Stimulated activated CD8-positive, alpha-beta memory T cell treated with anti-CD3 and anti-CD28 coated beads, Interleukin-4, amount 100 ng/mL, for 1 hour (primary cell): ENCODE measurements at places on chromosomes 7 and 10.
A peak's percentile ranks its signal among the peaks of the same experiment; 100 is the strongest.

- no peak for DNase-seq
These were observed 23.1 kb downstream of the ANKIB1 start for GRCh38 chr7:92268921-92269320.

DNA sequence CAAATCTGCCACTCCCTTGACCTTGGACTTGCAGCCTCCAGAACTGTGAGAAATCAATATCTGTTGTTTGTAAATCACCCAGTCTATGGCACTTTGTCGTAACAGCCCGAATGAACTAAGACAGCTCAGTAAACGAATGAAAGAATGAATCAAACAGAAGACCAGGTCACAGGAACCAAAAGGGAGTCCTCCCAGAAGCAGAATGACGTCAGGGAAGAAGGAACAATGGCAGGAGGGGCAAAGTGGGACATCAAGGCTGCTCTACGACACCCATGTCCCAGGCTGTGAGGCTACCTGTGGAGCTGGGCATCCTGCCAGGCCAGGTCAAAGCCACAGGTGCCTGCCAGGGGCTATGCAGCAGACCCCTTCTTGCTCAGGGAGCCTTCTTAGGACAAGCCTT, 267.2 kb upstream of the PFKP start:
- DNase-seq: no peak

GRCh38 chr10:53005612-53006345, 233.2 kb upstream of the MBL2 start:
- DNase-seq: no peak

DNA sequence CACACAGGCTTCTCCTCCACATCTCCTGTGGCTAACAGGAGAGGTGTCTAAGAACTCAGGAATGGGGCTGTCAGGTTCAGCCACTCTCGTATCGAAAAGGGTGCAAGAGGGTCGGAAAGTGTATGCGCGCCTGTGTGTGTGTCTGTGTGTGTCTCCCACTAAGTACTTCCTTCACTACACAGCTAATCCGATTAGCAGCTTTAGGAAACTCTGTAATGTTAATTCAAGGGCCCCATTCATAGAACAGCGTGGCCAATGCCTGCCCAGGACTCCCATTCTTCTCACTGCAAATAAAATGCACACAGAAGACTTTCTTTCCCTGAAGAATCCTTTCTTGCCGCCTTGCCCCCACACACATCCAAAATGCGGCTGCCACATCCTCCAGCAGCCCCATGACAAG, 39.9 kb downstream of the TLL2 start:
- no peak for DNase-seq

DNA sequence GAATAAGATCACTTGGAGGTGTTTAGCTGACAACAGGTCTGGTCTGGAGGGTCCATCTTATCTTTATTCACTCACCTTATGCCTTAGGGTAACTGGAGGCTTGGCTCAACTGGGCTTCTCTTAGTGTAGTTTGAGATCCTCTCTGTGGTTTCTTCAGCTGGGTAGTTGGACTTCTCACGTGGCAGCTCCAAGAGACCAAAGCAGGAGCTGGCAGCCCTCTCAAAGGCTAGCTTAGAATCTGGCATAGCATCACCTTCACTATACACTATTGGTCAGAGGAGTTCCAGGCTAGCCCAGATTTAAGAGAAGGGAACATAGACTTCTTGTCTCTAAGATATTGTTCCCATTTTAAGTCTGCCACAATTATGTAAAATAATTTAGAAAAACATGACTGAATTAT, 16.4 kb downstream of the ADK start:
- DNase-seq: no peak

DNA sequence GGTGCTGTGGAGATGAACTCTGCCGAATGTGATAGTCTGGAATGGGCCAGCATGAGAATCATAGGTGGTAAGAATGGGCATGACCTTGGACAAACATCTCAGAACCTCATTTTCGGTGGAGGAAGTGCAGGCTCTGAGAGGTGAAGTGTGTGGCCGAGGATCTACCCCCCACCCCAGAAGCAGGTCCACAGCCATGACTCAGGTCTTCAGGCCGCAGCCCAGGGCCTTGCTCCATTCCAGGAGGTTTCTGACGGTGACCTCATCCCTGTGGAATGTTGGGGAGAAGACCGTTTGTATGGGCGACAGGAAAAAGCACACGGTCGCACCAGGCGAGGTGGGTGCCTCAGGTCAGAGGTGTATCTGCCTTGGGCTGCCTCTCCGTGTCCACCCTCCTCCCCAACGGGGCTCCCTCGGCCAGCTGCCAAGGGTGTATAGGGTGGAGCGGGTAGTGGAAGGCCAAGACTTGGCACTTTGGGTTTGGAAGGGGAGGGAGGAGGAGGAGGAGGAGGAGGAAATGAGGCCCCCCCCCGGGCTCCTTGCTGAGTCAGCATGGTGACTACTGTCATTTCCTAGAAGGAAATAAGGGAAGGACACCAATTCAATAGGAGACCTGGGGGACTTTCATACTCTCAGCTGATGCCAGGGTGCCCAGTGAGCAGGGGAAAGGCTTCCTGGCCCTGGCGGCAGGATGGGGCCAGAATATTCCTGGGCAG, 168.0 kb upstream of the RHEB start:
- no peak for DNase-seq

DNA sequence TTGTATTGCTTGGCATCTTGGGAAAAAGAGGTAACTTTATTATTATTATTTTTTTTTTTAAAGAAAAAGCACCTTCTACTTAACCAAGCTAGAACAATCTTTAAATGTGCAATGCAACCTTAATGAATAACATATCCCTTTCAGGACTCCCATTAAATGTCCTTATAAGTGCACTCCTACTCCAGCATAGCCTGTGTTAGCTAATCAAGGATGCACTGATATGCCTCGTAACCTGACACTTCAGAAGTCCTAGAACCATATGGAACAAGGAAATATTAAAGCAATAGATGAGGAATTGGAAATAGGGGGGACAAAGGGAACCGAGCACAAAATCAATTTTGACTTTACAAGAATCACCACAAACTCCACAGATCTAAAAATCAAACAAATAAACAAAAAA, 522.4 kb downstream of the PARD3 start:
- no peak for DNase-seq

- DNase-seq: peak; percentile 77
These were observed at the start of gene CSTF2T for GRCh38 chr10:51699475-51700227. Gene CSTF2T, minus strand, starts transcription at chr10:51699595. Its CDS starts 46 bp downstream, at chr10:51699549.

DNA sequence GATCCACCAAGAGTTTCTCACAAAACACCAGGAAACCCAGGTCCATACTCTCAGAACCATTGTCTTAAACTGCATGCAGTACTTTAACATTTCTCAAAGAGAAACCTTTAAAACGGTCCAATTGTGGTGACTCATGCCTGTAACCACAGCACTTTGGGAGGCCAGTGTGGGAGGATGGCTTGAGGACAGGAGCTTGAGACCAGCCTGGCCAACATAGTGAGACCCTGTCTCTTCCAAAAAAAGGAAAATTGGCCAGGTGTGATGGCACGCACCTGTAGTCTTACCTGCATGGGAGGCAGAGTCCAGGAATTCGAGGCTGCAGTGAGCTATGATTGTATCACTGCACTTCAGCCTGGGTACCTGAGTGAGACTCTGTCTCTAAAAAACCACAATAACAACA, 97.5 kb upstream of the OIT3 start:
- DNase-seq: no peak

GRCh38 chr7:143436325-143436946, 6.8 kb upstream of the TAS2R60 start:
- no peak for DNase-seq

DNA sequence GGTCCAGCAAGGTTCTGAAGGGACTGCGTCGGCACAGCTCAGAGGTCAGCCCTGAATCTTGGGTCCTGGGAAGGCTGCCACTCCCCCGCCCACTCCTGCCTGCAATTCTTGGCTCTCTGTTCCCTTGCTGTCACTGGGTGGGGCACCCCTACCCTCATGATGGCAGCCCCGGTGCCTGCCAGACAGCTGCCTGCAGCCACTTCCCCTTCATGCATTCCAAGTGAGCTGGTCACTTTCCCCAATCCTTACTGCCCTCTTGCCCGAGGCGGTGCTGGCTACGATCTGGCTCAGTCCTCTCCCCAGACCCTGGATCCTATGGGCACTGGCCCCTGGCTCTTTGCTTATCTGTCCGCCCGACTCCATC, 14.2 kb downstream of the MYL10 start:
- DNase-seq: no peak

DNA sequence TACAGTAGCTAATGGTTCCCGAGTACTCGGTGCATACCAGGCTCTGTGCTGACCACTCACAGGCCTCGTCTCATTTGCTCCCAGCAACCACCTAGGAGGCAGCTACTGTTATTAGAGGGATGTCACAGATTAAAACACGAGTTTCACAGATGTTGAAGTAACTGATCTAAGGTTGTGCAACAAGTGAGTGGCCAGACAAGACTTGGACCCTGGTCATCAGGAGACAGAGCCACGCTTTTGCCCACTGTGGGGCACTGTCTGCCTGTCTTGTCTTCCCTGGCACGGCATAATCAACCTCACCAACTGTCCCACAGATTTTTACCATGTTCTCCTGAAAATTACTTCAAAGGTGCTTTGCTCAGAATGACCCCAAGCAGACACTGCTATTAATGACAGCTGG, 111.6 kb upstream of the HABP2 start:
- no peak for DNase-seq

- DNase-seq: no peak
These were observed 63.1 kb downstream of the VWA2 start for GRCh38 chr10:114301951-114302710.

- DNase-seq: no peak
These were observed 4.7 kb upstream of the DEPP1 start for GRCh38 chr10:44983066-44983894.

DNA sequence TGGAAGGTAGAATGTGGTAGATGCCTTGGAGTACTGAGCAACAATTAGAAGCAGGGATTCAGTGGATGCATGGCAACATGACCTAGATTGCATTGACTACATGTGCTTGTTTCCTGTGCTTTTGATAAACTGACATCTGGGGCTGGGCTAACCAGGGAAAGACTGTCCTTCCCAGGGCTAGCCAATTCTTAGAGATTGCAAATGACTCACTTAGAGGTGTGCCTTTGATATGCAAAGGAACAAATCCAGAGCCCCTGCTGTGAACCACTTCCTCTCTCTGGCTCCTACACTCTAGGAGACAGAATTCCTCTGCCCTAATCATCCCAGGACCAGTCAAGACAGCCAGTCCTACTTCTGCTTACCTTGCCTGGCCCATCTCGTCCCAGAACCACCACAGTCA, 651.5 kb downstream of the LRMDA start:
- no peak for DNase-seq

DNA sequence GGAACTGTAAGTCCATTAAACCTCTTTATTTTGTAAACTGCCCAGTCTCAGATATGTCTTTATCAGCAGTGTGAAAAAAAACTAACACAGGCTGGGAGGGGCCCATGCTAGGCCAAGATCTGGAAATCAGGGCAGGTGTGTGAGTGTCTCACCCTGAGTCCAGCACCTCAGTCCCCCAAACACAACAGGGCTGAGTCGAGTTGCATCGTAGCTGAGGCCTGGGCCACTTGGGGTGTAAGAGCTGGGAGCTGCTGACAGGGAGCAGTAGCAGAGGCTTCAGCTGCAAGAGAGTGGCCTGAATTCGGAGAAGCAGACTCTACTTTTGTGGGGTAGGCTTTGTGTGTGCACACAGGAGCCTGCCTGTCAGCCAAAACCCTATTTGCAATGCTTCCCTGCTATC, 553.1 kb downstream of the PTPRN2 start:
- no peak for DNase-seq

DNA sequence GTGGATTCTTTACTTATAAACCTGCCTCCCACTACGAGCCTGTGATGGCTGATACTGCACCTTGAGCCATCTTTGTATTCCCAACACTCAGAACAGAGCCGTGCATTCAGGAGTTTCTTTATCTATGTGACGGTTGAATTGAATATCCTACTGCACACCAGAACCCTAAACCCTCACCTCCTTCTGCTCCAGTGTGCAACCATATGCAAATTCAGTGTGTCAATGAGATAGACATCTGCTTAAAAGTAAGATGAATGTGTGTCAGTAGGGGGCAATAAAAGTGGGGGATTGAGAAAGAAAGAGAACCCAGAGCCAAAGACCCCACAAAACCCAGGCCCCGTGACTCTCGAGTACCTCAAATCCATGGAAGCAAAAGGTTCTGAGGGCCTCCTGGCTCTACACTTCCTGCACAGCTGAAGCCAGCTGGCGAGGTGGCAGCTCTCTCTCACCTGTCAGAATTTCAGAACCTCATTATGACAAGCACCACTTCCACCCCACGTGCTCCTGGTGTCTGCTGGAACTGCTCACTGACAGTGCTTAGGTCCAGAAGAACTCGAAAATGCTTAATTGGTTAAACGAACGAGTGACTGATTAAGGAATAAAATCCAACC, 143.3 kb upstream of the GPR26 start:
- no peak for DNase-seq

DNA sequence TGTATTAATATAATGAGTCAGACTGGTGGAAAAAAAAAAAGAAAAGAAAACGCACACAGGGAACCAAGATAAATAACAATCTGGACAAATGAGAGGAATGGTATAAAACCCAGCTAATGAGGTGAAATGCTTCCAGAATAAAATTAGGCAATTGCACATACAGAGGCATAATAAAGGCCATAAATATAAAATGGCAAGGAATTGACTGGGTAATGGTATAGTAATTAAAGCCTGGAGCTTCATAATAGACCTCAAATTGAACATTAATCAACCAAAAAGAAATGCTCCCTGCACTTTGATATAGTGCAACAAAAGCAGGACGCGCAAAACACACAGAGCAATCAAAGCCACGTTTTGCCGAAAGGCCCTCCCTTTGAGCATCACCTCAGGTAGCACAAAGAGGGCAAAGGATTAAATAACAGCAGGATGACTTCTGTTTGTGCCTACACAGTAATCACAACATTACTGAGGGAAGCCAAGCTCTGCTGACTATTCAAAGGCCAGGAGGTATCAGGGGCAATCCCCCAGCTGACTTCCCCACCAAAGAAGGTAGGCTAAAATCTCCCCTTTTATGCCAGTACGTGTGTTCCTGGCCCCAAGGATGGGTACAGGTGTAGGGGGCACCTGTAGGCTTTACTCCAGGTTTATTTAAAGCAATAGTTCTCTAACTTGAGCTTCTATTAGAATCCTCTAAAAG, 343.7 kb downstream of the ELMO1 start:
- DNase-seq: no peak

DNA sequence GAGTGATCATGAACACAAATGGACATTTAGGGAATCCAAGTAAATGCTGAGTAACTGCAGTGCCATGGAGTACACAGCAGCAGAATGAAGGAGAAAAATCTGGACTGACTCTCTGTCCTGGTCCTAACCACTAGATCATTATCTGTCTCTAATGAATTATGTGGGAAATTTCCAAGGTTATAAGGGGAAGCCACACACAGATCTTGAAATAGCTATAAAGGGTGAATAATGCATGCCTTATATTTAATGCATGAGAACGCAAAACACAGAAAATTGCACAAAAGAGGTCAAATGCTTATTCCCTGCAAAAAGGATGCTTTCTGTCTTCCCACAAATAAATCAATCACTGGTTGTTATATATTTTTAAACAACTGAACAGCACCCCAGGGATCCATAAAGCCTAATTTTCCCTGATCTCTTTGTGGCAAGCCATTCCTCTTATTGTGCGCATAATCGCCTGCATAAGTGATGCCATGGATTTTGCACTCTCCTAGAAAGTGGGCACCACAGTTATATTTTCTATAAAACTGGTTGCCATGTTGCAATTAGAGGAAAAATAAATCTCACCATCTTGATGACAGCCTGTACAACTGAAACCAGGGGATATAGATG, 201.8 kb downstream of the XPNPEP1 start:
- no peak for DNase-seq

- no peak for DNase-seq
These were observed 232.2 kb downstream of the KIAA1217 start for GRCh38 chr10:24440817-24441797.
